ENCODE measurements at places on chromosomes 2 and 18.

DNA sequence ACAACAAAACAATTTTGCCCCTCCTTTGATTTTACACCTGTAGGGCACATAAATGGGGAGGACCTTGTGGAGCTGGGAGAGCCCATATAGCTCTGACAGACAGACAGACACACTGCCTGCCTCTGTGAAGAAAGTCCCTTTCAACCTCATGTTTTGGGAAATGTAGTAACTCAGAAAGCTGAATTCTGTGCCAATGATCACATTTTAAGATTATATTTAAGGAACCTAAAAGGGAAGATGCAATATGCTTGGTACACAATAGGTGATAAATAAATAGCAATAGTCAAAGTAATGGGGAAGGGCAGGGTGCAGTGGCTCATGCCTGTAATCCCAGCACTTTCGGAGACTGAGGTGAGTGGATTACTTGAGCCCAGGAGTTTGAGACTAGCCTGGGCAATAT is 446.4 kb upstream of the ID2 start:
- no peak for DNase-seq

DNA sequence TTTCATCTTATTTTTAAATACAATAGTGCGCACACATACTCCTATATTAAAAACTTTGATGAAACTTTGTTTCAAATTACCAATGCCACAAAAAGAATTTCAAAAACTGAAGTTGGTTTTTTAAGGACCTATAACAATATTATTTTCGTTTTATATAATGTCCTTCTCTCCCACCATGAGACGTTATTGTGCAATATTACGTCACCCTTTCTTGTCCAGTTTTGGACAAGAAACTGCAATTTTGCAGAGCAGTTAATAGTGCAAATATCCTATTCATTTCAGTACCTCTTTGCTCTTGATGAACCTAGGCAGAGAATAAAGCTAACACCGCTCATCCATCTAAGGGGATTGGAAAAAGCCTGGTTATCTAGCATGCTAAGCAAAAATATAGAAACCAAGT is 9.7 kb upstream of the ZNF516 start:
- no peak for DNase-seq

DNA sequence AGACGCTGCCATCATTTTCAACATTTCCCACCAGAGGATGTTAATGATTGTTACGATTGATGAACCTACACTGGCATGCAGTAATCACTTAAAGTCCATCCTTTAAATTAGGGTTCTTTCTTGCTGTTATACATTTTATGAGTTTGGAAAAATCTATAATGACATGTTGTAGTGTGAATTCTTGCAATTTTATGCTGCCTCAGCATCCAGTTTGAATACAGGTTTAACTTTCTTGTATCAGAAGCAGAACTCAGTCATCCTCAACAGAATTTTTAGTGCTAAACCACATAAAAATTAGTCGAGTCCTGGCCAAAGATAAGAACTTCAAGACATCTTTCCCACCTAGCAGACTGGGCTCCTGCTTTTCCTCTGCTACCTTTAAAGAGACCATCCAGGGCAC is 303.3 kb downstream of the NUP35 start:
- DNase-seq, result no peak

DNA sequence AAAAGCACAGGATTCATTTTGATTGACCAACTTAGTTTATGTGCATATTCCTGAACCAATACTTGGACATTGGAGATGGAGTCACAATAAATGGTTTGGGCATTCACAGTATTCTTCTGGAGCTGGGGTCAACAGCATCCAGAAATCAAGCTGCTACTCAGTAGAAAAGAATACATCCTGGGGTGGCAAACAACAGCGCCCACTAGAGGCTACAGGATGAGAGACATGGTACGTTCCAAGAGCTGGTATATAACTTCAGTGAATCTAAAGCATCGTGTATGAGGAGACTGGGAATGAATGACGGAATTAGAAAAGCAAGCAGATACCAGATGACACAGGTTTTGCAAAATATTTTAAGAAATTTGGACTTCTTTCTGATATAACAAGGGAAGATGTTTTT is 142.9 kb upstream of the FIGN start:
- DNase-seq, result no peak

- no peak for DNase-seq
Measured at GRCh38 chr2:55885944-55886281, 37.7 kb downstream of the EFEMP1 start.

- DNase-seq, result no peak
Measured at GRCh38 chr18:49874238-49874637, 60.9 kb upstream of the ACAA2 start.

GRCh38 chr2:182962641-182963040 is 75.6 kb downstream of the NCKAP1 start:
- no peak for DNase-seq

DNA sequence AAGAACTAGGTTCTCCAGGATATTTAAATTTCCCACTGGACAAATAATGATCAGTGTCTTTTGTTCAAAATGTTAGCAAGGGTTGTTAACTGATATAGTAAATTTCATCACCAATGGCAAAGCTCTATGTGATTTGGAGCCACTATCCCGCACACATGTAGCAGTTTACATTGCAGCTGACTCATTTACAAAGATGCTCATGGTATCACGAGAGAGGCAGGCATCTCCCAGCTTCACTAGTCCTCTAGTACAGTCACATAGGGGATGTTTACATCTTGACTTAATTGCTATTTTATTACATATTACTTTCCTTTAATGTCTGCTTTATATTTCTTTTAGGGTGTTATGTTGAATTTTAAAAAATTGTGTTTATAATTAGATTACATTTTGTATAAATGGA is 30.7 kb downstream of the KCNE4 start:
- no peak for DNase-seq

DNA sequence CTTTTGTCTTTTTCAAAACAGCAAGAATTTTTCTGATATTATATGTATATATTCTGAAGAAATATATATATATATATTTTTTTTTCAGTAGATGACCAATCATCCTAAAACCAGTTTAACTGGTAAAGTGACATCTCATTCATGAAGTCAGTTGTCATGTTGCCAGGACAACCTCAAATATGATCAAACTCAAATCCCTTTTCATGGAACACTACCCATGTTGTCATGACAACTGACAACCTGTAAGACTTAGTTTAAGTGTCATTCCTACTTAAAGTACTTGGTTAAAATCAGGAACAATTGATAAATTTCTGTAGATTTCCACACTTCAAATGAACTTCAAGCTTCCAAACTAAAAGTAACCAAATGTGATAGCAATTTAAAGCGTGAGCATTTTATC is 101.8 kb upstream of the ERBB4 start:
- DNase-seq, result no peak

DNA sequence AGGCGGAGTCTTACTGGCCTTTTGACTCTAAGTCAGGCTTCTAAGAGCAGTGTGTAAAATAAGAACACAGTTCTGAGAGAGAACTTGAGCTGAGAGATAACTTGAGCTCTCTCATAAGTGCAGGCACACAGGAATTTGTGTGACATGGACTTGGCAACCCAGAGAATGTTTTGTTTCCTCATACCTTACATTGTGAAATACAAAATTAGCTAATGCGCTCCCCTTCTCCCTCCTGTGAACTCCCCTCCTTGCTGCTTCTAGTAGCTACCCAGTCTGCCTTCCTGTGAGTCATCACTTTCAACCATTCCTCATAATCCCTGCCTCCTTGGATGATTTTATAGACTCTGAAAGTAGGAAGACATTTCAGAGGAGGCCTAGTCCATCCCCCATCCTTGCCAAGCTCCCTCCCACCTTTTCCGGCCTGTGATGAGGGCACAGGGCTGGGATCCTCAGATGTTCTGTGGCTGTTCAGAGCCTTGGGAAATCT is 22.6 kb downstream of the FER1L5 start:
- peak; percentile 91 for DNase-seq

DNA sequence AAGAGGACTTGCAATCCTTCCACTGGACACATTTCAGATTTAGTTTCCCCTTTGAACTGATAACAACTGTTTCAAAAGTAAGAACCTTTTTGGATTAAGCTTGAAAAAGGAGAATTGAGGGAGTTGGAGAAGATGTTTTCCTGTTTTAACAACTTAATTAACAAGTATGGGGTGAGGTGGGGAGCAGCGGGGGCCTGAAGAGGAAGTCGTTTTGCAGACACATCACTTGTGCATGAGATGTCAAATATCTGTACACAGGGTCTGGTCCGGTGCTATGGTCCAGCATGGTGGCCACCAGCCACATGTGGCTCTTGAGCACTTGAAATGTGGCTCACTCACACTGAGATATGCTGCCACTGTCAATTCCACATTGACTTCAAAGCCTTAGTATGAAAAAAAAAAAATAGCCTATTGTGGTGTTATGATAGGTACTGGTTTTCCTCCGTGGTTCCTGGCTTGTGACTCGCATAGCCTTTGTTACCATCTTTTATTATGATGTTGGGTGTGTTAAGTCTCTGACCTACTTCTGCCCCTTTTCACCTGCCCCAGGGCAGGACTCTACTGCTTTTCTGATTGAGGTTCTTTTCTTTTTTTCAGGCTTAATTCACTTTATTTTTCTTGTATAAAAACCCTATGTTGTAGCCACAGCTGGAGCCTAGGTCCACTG is 205.5 kb downstream of the BCL2 start:
- no peak for DNase-seq

GRCh38 chr2:121210691-121211090 is 74.3 kb downstream of the TFCP2L1 start:
- peak; percentile 31 for DNase-seq

Measured in astrocyte of the hippocampus (primary cell).